ENCODE measurements at places on chromosomes 4 and X.
A peak's percentile ranks its signal among the peaks of the same experiment; 100 is the strongest.

DNA sequence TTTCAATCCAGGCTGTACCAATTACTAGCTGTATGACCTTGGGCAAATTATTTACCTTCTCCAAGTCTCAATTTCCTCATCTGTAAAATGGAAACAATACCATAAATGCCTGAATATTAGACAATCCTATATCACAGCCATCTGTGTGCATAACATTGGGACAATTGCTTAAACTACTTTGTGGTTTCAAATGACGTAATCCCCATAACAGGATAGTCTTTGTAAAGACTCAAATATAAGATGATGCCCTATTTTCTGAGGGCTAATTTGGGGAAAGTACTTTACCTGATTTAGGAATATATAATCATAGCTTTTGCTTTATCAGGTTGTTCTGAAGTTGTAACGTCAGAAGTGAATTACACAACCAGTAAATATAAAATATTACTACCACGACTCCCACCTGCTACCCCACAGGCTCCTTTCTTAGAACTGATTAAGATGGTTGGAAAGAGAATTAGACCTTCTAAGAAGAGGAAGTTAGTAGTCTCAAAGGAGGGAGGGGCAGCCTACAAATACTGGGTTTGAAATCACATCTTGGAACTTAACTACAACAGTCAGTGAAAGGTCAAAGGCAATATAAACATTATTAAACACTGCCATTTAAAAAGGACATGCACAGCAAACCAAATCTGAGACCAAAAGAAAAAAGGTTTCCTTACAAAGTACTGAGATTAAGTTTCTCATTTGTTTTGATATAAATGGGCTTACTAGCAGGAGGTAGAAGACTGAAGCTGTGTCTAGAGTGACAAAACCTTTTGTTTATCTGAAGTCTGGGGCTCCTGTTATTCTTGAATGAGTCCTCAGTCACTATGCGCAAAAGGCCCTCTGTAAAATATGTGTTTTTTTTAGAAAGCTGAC is 215.0 kb downstream of the SCFD2 start:
- DNase-seq = no peak

GRCh38 chr4:53935780-53936179 is 128.6 kb downstream of the CHIC2 start:
- peak; percentile 70 for DNase-seq

- DNase-seq = no peak
These were observed 175.0 kb downstream of the ANTXR2 start for GRCh38 chr4:79898055-79898454.

- no peak for DNase-seq
These were observed 9.6 kb downstream of the PAICS start for GRCh38 chr4:56445699-56446098.

DNA sequence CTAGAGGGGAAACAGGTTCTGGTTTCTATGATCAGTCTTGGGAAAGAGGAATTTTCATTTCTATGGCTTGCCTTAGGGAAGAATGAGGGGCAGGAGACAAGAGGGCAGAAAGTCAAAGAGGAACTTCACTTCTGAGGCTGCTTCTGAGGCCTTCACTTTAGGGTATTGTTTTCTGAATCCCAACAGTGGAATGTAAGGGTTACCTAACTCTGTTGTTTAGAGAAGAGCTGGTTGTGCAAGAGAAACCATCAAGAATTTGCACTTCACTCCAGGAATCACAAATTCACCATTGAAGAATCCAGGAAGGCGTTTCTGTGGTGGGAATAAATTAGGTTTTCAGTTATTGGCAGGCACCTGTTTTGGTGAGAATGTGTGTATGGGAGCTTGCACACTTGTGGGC is 126.7 kb upstream of the AMOT start:
- peak; percentile 1 for DNase-seq

DNA sequence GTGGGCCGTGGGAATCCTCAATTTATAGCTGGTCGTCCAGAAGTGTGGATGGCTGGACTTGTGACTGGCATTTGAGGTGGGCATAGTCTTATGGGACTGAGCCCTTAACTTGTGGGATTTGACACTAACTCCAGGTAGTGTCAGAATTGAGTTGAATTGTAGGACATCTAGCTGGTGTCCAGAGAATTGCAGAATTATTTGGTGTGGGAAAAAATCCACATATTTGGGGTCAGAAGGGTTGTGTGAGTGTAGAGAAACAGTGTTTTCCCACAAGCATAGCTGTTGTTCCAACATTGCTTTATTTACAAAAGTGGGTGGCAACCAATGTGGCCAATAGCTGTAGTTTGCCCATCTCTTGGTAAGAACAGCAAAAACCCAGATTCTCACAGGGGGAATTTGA is 91.3 kb downstream of the MOSPD2 start:
- DNase-seq = no peak

DNA sequence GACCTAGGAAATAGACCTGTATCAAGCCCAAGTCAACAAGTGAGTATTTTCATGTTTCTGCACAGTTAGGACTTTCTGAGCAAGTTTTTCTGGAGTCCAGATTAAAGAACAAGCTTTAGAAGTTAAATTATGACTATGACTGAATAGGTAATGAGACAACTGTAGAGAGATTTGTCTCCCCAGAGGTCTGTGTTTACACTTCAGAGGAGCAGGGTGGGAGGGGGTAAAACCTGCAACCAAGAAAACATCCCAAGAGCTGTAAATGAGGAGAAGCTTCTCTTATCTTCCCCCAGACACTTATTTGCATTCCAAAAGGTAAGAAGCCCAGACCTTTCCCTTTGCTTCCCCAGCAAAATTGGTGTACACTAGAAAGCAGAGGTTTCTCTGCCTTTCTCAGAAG is 22.1 kb upstream of the CEP135 start:
- DNase-seq = no peak

- no peak for DNase-seq
These were observed 17.3 kb upstream of the ARHGAP6 start for GRCh38 chrX:11683057-11683456.

DNA sequence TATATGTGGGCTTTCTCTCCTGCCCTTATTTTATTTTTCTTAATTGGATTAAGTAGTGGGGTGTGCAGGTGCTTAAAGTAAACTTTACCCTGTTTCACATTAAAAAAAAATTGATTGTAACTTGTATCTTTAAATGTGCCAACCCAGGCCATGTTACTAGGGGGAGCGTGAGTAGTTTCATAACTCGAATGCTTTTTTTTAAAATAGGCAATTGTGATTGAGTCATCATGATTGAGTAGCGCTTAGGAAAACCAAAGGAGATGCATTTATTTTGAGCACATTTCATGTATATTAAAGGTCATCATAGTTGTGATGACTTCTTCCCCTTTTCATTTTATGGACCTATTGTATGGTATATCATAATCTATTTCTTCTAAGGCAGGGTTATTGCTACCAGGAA is 32.2 kb downstream of the GPAT3 start:
- DNase-seq = no peak

GRCh38 chr4:5054532-5054931 is 3.3 kb downstream of the STK32B start:
- DNase-seq = no peak

GRCh38 chrX:130260316-130260715 is 8.4 kb downstream of the ZNF280C start:
- DNase-seq = no peak

- DNase-seq = no peak
These were observed 168.5 kb upstream of the MXRA5 start for GRCh38 chrX:3514996-3515395.

DNA sequence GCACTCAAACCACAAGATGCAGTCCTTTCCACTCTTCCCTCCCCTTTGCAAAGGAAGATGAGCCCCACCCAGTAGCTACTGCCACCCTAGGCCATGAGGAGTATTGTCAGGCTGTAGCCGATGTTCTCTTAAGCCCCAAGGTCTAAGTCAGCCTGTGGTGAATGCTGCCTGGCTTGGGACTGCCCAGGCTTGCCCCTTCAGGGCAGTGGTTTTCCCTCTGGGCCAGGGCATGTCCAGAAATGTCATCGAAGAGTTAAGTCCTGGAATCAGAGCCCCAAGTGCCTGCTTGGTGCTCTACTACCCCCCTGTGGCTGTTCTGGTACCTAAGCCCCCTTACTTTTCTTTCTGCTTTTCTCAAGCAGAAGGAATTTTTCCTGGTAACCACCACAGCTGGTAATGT is 11.8 kb upstream of the PGK1 start:
- no peak for DNase-seq

- no peak for DNase-seq
These were observed 39.0 kb downstream of the PTTG2 start for GRCh38 chr4:37999000-37999716.

DNA sequence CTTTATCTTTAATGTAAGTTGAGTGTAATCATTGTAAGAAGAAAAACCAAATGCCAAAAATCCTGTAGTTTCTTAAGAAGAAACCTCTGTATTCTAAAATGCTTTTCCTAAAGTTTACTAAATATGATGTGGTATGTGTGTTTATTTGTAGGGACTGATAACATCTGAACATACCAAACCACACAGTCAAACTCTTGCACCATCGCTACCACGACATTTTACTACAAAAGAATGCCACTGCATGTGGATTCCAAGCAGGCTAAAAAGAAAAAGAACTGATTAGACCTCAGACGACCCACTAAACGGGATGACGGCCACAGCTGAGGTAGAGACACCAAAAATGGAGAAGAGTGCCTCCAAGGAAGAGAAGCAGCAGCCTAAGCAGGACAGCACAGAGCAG is 46.1 kb downstream of the LAS1L start:
- DNase-seq = no peak

DNA sequence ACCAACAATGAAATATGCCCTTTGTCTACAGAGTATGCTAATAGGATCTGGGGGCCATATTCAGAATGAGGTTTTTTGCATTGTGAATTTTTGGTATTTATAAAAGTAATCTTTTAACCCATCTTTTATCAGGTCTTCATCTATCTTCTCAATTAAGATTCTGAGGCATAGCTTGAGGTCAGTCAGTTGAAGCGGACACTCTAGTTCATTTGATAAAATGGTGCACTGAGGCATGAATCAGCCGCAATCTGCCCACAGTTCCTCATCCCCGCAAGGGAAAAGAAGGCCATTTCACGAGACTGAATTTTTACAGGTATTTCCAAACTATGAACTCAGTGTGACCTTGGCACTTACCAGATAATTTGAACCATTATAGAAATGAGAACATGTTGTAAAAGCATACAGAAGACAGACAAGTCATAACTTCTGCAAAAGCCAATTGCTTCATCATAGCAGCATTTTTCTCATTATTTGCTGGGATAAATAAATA is 19.3 kb upstream of the VCX2 start:
- DNase-seq = no peak

DNA sequence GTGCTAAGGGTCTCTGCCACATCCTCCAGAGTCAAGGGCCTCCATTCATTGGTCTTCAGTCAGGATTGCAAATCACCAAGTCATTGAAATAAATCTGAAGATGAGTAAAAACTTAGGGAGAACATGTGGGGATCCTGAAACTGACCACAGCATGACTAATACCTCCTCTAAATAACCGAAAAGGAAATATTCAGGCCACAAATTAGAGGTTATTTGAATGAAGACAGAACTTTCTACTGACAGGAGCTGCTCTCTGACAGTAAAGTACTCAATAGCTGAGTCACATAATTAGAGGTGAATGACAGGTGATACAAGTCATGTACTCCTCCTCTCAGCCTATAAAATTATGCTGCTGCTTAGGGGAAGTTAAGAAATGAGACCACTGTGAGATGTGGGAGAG is 240.2 kb upstream of the F9 start:
- no peak for DNase-seq

GRCh38 chrX:147183161-147183560 is 368.6 kb upstream of the CXorf51A start:
- no peak for DNase-seq

- no peak for DNase-seq
These were observed 61.6 kb upstream of the VAMP7 start for GRCh38 chrX:155819525-155819924.

- DNase-seq = no peak
These were observed 23.1 kb upstream of the C1GALT1C1 start for GRCh38 chrX:120653000-120653399.

DNA sequence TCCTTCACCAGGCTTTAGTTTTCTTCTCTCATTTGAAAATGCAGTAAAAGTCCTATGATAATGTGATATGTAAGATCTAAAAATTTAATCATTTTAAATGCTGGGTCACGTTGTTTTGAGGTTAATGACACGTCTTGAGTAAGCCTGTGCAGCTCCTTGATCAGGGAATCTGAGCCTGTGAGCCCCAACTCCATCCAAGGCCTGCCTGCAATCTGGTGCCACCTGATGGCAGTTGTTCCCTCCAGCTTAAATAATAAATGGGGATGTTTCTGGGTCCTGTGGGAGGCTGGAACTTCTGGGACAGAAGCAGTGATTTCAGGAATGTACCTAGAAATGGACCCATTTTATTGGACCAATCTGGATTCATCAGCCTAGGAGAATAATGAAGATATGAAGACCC is 455.4 kb upstream of the ADGRL3 start:
- DNase-seq = no peak

DNA sequence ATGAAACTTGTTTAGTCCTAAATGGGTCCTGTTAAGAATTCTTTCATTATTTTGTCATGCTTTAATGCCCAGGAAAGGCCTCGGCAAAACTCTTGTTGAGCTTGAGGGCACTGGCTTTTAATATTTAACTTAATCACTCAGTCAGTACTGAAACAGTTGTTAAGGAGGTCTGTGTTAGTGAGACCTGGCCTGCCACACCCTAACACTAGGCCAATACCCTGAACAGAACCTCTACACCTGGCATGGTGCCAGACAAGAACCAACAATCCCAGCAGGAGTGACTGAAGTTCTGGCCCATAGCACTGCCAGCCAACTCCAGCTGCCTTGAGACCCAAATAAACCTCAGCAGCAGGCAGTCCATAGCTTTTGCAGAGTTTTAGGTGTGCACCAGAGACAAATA is 85.7 kb upstream of the ITM2A start:
- DNase-seq = no peak

DNA sequence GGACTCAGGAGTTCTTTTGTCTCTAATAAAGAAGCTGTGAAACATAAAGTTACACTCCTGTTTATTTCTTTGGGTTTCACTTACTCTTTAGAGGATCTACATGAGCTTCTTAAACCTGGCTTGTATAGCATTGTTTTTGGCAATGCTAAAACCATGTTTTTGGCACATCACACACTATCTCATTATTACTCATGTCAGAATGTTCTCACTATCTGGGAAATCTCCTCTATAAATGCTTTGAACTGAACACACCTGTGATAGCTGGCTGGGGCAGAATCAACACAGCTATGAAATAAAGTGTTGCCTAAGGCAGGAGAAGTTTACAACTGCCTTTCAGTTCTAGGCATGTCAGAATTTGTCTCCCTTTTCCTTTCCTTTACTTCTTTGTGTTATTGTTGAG is 52.6 kb downstream of the SULT1B1 start:
- DNase-seq = no peak

- DNase-seq = no peak
These were observed 76.5 kb upstream of the LSM6 start for GRCh38 chr4:146098978-146099377.

- DNase-seq = no peak
These were observed 54.1 kb downstream of the CCNI start for GRCh38 chr4:77021614-77022089.

Measured in fibroblast of skin of left biceps (primary cell).